ENCODE measurements at places on chromosomes 11 and 22.

GRCh38 chr11:33687733-33688479 lies 12.7 kb downstream of the C11orf91 start:
- DNase-seq, result peak; percentile 19

GRCh38 chr11:10379022-10379421 lies 74.1 kb downstream of the ADM start:
- no peak for DNase-seq

GRCh38 chr11:16412525-16413172 lies 56.3 kb upstream of the SOX6 start:
- no peak for DNase-seq

- no peak for DNase-seq
Measured at GRCh38 chr11:117877120-117877784, 794 bp upstream of the FXYD6 start.

DNA sequence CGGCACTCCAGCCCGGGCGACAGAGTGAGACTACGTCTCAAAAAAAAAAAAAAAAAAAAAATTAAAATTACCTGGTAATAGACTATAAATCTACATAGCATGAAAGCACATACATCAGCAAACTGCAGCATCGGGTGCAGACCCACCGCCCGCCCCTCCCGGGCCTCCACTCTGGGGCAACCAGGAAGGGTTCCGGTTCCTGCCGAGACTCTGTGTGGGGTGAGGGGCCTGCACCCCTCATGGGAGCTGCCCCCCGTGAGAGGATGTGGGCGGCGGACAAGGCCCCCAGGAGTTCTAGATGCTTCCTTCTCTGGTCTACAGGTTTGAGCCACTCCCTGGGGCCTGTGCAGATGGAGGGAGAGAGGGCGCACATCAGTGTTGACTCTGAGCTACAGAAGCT lies 9.1 kb downstream of the DRD4 start:
- DNase-seq, result no peak

GRCh38 chr22:37311761-37312312 lies 29.5 kb downstream of the CYTH4 start:
- no peak for DNase-seq

GRCh38 chr22:16964366-16964765 lies 43.7 kb downstream of the GAB4 start:
- no peak for DNase-seq

DNA sequence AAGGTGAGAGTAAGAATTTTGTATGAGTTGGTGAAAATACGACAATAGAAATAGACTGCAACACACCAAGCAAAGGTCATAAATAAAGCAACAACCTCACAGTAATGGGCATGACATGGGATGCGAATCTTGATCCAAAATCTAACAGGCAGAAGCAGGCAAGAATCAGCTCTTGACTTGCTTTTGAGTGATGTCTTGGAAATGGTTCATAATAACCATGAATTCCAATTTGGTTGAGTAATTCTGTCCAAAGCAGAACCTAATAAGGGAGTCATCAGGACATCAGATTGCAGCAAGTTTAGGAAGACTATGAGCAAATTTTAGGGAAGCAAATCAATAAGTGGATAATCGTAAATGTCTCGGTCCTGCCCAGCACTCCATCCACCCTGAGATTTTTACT lies 224.0 kb upstream of the ISX start:
- DNase-seq, result no peak

GRCh38 chr11:102306048-102306597 lies 11.2 kb upstream of the BIRC3 start:
- no peak for DNase-seq

GRCh38 chr11:44980533-44981427 lies 30.1 kb upstream of the TP53I11 start:
- DNase-seq, result no peak

DNA sequence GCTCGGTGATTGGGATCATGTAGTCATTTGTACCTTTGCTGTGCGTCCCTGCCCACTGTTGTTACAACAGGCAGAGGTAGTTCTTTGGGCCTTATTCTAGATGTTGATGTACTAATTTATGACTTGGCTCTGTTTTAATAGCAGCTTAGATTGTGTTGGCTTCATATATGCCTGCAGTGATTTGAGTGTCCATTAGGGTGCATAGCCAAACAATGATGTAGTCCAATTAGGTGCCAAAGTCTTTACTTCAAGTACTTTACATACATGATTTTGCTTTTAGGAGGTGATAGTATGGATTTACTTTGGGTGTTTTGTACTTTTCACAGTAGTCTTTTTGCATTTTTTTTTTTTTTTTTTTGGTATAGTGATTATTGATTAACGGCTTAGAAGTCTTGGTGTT lies 46.4 kb downstream of the PPP6R3 start:
- DNase-seq, result no peak

GRCh38 chr11:130008326-130008725 lies 5.7 kb upstream of the PRDM10 start:
- DNase-seq, result no peak

DNA sequence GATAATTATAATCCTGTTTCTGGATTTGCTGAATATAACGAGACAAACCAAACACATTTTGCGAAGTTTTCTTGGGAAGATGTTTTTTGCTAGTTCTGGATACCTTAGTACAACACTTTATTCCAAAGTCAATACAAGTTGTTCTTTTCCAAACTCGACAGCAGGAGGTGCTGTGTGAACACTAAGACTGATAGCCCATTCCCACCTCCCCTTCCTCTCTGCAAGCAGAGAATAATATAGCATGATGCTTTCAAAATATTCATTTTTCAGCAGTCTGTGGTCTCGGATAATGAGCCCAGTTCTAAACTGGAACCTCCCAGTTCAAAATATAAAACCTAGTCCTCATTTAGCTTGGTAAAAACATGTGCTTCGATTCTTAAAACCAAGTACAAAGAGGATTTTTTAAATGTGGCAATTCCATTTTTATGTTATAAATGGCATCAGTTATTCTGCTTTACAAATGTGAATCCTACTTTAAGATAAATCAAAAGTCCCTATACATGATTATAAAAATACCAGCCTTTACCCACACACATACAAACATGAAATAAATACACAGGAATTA lies 129.1 kb downstream of the DCDC1 start:
- DNase-seq, result peak; percentile 4

DNA sequence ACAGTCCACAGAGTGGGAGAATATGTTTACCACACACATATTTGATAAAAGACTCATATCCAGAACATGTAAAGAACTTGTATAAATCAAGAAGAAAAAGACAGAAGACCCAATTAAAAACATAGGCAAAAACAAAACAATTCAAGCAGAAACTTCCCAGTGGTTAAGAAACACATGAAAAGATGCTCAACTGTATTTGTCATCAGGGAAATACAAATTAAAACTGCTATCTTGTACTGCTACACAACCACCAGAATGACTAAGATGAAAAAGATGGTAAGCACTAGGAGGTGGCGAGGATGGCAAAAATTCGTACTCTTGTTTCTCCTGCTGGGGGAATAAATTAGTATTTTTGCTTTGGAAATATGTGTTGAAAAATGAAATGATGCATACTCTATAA lies 192.3 kb upstream of the C11orf87 start:
- no peak for DNase-seq

- no peak for DNase-seq
Measured at GRCh38 chr11:61144511-61145179, 16.6 kb downstream of the VPS37C start.

Measured in anterior cingulate cortex (tissue), 58 donors.